ENCODE measurements at places on chromosomes 4 and X.

DNA sequence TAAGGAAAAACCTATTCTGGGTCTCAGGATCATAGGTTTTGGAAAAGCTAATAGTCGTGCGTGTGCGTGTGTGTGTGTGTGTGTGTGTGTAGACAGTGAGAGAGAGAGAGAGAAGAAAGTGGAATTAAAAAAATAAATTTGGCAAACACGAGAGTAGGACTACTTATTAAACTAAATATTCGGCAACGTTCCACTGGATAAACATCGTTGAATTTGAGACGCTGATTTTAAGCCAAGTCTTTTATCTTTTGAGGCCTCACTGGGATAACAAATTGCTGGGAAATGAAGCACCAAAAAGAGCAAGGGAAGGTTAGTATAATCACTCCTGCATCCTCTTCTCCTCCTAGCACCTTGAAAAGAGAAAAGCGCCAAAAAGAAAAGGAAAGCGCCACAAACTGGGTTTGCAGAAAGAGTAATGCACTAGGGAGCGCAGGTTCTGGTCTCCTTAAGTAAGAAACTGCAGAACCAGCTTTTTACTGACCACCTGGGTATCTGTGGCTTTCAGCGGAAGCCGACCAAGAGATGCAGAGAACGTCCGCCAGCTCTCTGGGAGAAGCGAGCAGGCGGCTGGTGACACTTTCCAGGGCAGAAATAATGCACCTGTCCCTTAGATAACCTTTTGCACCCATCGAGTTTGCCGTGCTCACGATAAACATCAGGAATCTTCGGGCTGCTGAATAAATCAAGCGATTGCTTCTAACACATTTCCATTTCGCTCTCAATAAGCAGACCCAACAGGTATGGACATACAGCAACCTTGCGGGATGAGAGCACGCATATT is 3.4 kb downstream of the ATOH1 start:
- no peak for DNase-seq

DNA sequence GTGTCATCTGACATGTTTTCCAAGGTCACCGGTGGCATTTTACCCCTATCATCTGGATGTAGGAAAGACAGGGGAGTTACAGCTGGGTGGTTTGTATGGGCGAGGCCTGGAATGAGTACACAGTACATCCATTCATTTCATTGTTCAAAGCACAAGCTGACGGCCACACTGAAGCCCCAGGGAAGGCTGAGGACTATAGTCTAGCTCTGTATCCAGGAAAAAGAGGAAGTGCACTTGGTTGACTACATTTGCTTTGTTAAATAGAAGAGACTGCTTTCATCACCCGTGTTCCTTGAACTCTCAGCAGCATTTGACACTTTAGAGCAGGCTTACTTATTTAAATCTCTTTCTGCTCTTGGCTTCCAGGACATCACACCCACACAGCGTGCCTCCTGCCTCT is 1041.0 kb upstream of the TENM3 start:
- DNase-seq, result no peak

- no peak for DNase-seq
Observed at GRCh38 chr4:102862747-102863146, 6.0 kb upstream of the CISD2 start.

- no peak for DNase-seq
Observed at GRCh38 chr4:152643153-152644035, 36.4 kb downstream of the TMEM154 start.

- DNase-seq, result no peak
Observed at GRCh38 chrX:119442286-119442685, 26.0 kb upstream of the SLC25A5 start.

DNA sequence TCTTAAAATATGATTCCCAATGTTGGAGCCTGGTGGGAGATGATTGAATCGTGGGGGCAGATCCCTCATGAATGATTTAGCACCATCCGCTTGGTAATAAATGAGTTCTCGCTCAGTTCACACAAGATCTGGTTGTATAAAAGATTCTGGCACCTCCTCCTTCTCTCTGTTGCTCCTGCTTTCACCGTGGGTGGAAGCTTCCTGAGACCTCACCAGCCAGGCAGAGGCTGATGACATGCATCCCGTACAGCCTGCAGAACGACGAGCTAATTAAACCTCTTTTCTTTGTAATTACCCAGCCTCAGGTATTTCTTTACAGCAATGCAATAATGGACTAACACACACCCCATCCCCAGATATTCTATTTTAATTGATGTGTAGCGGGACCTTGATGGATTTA is 162.2 kb downstream of the NPFFR2 start:
- no peak for DNase-seq

DNA sequence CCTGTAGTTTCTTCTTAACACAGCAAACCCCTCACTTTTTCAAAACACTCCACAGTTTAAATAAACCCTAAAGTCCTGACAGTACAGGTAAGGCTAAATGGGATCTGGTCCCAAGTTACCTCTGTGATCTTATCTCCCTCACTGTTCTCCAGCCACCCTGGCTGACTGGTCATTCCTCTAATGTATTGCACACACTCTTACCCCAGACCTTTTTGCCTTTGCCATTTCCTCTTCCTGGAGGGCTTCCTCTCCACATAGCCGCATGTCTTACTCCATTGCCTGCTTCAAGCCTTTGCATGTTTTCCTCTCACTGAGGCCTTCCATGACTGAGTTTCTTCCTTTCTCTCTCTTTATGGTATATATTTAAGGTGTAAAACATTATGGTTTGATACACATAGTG is 19.5 kb upstream of the ANXA3 start:
- DNase-seq, result no peak

GRCh38 chrX:129585691-129586090 is 45.6 kb downstream of the OCRL start:
- DNase-seq, result no peak
